ENCODE measurements at places on chromosomes 11 and 22.
A peak's percentile ranks its signal among the peaks of the same experiment; 100 is the strongest.

DNA sequence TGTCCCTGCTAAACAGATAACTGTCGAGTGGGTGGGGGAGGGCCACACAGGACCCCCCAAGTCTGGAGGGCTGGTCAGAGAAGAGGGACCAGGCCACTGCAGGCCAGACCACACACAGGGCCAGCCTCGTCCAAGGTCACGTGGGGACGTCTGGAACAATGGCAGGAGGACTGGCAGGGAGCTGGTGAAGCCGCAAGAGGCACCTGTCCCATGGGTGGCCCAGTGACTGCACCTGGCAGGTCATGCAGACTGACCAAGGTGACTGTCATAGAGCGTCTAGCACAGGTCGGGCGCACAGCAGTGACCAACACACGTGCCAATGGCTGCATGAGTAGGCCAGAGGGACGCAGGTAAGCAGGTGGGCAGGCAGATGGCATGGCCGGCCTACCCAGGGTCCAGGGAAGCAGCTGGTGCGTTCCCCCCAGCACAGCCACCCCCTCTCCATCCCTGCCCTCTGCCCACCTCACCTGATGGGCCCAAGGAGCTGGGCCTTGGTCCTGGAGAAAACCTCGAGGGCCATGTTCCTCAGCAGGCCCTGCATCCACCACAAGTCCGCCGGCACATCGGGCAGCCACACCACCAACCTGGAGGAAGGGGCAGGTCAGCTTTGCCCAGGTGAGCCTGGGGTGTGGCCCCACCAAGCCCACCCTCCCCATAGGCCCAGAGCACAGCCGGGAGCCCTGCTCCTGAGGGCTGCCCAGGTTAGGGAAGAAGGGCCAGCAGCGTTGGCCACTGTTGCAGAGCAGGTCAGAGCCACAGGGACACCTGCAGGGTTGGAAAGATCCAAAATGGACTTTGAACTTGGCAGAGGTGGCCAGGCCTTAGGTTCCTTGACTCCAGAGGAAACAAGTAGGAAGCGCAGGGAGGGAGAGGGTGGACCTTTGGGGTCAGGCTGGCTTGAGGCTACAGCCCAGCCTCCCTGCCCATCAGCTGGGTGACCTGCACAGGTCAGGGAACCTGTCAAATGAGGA, 10.4 kb downstream of the PNPLA5 start:
- DNase-seq = no peak

- no peak for DNase-seq
Measured at GRCh38 chr11:45045683-45046471, 95.2 kb upstream of the TP53I11 start.

DNA sequence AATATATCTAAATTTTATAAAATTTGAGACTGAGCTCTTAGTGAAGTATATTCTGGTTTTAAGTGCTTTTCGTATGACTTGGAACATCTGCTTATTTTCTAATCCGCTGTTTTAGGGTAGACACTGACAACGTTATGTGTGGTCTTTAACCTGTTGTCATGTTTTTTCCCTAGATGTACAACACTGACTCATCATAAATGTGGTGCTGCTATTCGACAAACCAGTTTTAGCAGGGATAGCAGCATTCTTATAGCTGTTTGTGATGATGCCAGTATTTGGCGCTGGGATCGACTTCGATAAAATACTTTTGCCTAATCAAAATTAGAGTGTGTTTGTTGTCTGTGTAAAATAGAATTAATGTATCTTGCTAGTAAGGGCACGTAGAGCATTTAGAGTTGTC, 23.8 kb upstream of the HIKESHI start:
- no peak for DNase-seq

- no peak for DNase-seq
Measured at GRCh38 chr22:44396021-44396726, 83.4 kb upstream of the SHISAL1 start.

- no peak for DNase-seq
Measured at GRCh38 chr11:6307876-6308275, 12.4 kb downstream of the CAVIN3 start.

GRCh38 chr22:30245985-30246813, at the start of gene LIF:
Gene LIF, minus strand, starts transcription at chr22:30246759. Its CDS starts 64 bp downstream, at chr22:30246695.
- peak; percentile 31 for DNase-seq

DNA sequence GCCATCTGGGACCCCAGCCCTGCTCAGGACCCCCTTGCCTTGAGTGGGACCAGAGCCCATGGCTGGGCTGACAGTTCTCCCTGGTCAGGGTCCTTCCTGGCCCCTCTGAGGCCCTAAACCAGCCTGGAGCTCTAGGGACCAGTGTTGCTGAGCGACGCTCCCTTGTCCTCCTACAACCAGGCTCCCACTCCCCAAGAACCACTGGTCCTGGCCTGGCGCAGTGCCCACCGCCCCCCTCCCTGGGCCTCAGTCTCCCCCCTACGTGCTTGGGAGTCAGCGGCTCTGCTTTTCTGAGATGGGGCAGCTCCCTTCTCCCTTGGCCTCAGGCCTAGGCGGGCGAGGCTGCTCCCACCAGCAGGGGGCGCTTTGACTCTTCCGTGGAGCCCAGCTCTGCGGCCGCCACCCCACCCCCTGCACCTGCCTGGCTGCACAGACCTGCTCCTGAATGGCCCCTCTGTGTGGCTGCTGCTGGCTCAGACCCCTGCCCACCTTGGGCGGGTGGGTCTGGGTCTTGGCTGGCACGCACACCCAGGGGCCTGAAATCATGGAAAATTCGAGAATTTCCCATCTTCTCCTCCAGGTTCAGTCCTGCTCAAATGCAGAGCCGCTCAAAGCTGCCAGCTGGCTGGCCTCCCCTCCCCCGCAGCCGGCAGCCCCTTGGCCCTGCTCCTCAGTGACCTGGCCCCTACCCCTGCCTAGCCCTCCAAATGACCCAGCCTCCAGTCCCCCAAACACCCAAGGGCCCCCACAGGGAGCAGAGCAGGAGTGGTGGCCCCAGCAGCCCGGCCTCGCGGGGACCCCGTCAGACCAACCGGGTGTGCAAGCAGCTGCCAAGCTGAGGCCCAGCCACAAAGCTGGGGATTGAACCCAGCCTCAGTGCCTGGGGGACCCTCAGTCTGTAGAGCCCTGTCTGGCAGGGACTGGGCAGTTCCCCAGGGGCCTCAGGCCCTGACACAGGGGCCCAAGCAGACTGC, 9.1 kb downstream of the PRR33 start:
- DNase-seq = peak; percentile 78

GRCh38 chr22:29445508-29445907, 7.1 kb downstream of the RFPL1 start:
- no peak for DNase-seq

DNA sequence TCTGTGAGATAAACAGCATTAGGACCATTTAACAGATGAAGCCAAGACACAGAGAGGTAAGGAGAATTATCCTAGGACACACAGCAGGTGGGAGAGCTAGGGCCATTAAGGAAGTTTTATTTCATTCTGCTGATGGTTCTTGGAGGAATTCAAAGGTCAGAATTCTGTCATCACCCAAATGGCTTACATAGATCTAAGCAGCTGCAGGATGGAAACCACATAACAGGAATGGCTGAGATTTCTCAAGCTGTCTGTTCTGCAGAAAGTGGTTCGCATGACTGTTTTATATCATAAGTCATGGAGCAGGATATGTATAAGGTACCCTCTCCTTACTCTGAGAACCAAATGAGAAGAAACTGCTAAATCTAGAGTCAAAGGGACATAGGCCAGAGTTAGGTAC, 163.2 kb upstream of the NARS2 start:
- no peak for DNase-seq

DNA sequence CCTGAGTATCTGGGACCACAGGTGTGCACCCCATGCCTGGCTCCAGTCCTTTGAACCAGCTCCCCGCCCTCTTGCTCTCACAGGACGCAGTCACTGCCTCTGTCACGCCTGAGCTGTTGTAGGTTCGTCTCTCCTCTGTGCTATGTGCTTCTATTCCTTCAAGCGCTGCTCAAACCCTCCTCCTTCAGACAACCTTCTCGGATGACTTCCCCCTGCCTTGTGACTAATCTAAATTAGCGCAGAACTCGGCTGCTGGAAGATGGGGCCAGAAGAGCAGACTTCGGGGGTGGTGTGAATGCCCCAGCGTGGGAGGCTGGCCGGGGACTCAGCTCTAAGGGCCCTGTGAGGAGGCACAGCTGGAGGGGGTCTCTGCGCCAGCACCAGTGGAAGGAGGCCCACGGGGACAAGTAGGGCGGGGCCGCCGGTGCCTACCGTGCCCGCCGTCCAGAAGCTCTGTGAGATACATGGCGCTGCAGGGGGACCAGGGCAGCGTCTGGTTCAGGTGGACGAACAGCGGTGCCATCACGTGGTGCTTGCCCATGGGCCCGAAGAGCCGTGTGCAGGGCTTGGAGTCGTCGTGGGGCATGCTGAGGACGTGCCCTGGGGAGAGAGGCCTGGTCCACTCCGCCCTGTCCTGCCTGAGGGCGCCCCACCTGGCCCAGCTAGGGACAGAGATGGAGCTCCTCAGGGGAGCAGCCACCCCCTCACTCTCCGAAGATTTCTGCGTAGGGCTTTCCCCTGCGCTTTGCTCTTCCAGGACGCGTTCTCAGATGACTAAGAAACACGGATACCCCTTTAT, 12.5 kb downstream of the ADAMTS8 start:
- DNase-seq = no peak

- no peak for DNase-seq
Measured at GRCh38 chr11:71251761-71252268, 562 bp downstream of the SHANK2 start.

- DNase-seq = no peak
Measured at GRCh38 chr11:65362320-65362931, 7.9 kb downstream of the TIGD3 start.

- DNase-seq = no peak
Measured at GRCh38 chr11:80846979-80847378, 1406.1 kb upstream of the TENM4 start.

- DNase-seq = no peak
Measured at GRCh38 chr11:109996060-109996459, 97.1 kb upstream of the ZC3H12C start.

DNA sequence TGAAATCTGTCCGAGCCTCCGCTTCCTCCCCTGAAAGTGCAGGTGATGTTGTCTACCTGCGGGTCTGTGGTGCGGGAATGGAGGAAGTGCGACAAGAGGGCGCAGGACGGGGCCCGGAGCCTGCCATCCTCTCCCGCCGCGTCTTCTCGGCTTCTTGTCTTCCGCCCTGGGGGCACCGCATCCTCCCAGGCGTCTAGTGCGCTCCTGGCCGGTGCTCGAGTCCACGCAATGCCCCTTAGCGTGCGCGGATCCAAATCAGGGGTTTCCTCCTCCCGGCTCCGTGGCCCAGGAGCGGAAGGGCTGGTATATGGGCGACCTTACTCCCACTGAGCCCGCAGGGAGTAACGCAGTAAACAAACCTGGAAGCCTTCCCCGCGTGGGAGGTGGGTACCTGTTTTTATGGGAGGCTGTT, 405 bp downstream of the SFI1 start:
- DNase-seq = peak; percentile 33

DNA sequence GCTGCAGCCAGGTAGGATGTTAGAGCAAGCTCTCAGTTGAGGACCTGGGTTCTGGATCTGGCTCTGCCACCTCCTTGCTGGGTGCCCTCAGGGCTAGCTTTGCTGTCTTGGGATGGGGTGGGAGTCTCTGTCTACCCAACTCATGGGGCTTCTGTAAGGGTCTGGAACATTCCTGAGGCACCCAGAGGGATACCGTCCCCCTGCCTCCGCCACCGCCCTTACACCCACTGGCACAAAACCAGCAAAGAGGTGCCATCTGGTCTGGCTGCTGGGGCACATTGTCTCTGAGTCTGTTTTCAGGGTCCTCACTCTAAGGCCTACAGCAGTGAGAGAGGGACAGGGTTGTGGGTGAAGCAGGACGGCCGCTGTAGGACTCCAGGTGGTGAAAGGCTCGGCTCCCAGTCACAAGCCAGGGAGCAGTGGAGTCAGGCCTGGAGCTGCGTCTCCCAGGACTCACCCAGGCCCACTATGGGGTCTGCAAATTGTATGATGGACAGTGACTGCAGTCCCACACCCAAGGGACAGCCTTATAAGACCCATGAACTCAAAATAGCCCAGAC, 84.9 kb downstream of the MORC2 start:
- no peak for DNase-seq

DNA sequence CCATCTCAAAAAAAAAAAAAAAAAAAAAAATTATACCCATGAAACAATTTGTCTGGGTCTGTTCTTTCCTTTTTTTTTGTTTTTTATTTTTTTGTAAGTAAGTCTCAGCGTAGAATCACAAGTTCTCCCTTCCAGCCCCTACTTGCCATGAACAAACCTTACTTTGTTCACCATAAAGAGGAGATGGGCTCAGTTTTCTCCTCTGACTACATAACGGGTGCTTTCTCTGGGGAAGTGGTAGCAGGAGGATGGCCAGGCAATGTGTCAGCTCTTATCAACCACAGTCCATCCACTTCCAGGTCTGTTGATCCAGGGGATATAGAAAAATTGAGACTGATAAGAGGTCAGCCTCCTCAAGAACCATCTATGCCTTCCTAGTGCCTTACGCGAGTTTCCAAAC, 11.0 kb downstream of the ASCC2 start:
- no peak for DNase-seq

DNA sequence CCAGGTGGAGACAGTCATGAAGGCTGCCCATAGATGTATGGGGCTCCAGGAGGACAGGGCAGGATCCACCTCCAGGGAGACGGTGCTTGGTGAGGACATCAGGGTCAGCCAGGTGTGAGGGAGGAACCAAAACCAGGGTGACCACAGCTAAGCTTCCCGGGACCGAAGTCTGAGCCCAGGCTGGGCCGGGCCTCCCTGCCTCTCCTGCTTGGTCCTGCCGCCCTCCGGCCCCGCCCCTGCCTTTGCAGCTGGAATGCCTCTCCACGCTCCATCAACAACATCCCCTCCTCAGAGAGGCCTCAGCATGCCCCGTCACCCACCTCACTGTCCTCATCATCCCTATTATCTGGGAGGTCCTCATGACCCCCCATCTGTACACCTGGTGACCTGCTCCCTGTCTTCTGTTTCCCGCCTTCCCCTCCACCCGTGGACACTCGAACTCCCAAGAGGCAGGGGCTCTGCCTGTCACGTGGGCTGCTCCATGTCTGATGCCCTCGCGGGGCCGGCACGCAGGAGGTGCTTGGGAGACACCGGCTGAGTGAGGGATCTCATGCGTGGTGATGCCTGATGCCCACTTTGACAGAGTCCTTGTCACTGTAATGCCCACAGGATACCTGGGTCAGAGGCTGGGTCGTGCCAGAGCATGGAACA, 59.4 kb downstream of the RTL6 start:
- no peak for DNase-seq

DNA sequence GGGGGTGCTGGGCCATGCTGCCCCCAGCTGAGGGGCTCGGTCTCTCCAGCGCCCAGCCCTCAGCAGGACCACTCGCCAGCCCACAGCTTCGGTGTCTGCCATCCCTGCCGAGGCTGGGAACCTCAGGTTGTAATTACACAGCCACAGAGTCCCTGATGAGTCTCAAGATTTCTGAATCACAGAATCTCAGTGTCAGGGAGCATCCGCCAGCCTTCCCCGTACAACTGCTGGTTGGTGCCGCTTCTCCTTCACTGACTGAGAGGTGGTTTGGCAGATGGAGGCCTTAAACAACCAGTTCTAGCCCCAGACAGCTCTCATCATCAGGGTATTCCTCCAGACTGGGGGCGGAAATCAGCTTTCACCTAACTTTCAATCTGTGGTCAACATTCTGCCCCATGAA, 13.7 kb downstream of the PHF21B start:
- DNase-seq = no peak

Data from stimulated activated CD4-positive, alpha-beta T cell treated with anti-CD3 and anti-CD28 coated beads, TNF-alpha, amount 100 ng/mL, for 24 hours (primary cell).